ENCODE measurements at places on chromosomes 12 and 14.

DNA sequence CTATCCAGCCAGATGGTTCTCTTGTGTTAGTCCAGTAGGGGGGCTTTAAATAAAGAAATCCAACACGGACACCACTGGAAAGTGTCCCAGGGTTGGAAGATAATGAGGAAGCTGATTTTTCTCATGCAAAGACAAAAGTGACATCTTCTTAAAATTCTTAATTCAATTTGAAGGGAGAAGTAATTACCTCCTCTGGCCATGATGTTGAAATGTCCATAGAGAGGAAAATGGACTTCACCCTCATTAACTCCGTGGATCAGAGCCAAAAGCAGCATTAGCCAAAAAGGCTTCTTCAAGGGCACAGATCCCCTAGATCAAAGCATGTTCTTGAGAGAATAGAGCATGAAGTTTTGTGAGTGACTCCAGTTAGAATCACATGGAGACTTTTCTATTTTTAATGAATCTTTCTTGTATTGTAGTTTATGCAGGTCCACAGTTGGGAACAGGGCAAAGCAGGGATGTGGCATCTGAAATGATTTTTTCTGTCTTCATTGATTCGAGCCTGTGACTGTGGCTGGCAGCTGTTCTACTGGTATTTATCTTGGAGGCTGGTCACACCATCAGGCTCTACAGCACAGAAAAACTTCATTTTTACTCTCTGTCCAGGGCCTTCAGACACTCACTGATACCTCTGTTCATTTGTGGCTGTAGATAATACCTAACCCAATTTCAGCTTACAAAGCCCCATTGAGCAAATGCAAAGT, 1002.5 kb downstream of the AACS start:
- DNase-seq: no peak

DNA sequence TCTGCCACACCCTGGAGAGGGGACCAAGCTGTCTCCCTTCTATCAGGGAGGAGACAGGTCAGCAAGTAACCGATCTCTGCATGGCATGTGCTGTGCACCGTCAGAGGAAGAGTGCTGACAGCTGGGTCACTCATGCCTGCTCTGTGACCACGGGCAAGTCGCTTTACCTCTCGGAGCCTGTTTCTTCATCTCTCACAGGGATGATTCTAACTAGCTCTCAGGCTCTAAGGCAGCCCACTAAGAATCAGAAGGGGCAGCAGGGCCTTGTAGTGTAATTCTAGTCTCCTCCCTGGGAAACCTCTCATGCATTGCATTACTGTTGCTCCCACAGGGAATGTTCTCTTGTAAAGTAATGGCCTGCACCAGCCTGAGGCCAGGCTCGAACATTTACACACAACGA, 11.9 kb downstream of the CD9 start:
- DNase-seq: no peak

GRCh38 chr14:24891987-24892496, 157.9 kb downstream of the STXBP6 start:
- DNase-seq: no peak

DNA sequence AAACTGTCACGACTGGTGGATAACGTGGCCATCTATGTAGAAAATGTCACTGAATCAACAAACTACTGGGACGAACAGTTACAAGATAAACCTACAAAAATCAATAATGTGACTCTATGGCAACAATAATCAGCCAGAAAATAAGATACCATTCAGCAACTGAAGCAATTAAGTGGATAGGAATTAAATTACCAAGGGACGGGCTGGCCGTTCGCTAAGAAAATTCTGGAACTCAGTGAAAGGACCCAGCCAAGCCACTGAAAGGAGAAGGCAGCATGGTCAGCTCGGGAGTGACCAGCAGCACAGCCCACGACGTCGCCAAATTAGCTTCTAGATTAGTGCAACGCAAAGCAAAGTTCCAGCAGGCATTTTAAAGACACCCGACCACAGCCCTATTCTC, 33.6 kb upstream of the TMEM179 start:
- DNase-seq: no peak

- DNase-seq: no peak
Measured at GRCh38 chr12:13154831-13155230, 41.7 kb upstream of the EMP1 start.

- no peak for DNase-seq
Measured at GRCh38 chr12:111297703-111298426, 71.0 kb downstream of the PHETA1 start.

DNA sequence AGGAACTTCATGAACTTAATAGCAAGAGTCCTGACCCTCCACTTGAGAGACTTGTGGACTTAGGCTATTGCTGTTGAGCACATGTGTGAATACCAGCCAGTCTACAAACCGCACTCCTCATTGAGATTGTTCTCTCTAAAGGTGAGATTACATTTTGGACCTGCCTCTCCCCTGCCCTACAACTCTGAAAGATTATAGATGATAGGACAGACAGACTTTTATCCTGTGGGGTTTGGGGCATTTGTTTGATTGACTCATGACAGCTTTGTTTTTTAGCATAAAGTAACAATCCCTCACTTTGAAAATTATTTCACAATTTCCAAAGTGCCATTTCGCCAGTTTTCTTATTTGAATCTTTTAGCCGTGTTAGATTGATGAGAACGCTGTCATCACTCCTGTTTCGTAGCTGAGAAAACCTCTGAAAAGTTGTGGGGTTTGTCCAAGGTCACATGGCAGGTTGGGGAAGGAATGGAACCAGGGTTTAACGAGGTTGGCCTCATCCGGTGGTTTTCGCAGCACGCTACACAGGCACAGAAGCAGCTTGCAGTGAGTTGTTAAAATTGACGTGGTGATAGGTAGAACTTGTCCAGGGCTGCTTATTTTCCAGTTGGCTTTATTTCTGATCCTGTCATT, 836 bp downstream of the EVL start:
- DNase-seq: peak; percentile 88

DNA sequence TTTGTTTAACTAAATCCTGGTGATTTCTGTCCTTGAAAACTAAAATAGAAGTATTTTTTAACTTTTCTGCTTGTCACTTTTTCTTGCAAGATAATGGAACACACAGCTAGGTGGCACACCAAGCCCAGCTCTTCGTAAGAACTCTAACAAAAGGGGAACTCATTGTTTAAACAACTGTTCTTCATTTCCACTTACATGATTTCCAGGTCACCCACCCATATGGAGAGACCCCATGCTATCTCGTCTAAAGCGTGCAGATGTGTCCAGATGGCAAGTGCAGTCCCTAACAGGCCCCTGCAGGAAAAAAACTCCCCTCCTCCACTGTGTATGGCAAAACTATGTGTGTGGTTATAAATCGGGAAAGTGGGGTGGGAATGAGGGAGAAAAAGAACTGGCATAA, 43.3 kb upstream of the NT5DC3 start:
- DNase-seq: peak; percentile 43

GRCh38 chr12:80121661-80122060, 22.3 kb downstream of the OTOGL start:
- DNase-seq: no peak

DNA sequence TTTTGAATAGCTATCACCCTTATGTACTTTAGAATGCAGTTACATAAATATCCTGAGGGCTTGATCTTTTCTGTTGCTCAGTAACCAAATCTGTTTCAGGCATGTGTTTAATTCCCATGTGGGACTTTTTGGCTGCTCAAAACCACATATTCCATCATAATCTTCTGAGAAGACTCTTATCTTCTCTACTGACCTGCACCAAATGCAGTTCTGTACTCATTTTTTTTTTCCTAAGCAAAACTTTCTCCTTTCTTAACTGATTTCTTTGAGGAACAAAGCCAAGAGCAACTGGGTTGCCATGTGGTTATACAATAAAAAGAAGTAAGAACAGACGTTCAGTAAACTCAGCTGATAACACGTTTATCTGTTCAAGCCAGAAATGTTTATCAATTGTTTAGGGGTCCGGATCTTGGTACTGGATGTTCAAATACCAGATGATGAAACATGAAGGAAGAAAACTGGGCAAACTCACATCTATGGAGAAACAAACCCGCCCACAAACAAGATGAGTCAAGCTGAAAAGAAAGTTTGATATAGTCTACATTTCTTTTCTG, 50.1 kb downstream of the TMEM132C start:
- no peak for DNase-seq

DNA sequence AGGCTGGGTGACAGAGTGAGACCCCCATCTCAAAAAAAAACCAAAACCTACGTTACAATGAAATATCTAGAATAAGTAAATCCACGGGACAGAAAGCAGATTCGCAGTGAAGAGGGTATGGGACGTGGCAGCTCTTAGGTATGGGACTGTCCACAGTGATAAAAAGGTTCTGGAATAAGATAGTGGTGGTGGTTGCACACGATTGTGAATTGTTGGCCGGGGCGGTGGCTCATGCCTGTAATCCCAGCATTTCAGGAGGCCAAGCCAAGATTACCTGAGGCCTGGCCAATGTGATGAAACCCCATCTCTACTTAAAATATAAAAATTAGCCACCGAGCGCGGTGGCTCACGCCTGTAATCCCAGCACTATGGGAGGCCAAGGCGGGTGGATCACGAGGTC, 76.3 kb downstream of the KDM2B start:
- DNase-seq: no peak

DNA sequence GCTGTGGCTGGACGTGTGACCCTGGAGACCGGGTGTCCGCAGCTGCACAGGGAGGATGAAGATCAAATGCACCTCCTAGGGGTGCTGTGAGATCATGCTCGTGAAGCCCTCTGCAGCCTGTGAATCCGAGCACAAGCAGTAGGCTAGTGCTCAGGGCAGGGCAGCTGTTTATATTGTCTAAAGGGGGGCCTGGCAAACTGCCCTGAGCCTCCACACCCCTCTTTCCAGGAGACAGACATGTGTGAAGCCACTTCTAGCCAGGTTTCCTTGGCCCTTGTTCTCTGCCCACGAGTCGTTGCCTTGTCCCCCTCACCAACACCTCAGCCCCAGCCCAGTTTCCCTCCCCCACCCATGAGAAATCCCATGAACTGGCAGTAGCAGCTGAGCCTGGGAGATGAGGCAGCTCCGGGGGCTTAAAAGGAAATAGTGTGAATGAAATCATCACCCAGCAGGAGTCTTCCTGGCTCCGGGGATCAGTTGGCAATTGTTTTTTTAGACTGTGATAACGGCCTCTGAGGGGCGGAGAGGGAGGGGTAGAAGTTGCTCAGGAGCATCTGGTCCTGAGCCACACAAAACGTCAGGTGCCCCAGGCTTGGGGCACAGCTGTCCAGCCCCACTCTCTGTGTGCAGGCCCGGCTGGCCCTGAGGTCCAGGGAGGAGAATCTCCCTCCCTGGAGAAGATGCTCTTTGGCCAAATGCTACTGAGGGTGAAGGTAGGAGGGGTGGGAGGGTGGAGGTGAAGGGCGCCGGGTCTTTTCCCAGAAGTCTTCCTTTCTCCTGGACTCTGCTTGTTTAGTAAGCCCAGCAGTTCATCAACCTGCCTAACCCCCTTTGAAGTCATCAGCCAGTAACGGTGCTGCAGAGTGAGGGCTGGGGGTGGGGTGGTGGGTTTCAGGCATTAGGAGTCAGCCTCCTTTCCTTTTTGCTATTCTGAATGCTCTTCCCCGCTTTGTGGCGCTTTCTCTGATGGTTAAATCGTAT, 4.0 kb downstream of the FGF6 start:
- DNase-seq: no peak

GRCh38 chr12:9024512-9024911, 35.2 kb downstream of the KLRG1 start:
- no peak for DNase-seq

DNA sequence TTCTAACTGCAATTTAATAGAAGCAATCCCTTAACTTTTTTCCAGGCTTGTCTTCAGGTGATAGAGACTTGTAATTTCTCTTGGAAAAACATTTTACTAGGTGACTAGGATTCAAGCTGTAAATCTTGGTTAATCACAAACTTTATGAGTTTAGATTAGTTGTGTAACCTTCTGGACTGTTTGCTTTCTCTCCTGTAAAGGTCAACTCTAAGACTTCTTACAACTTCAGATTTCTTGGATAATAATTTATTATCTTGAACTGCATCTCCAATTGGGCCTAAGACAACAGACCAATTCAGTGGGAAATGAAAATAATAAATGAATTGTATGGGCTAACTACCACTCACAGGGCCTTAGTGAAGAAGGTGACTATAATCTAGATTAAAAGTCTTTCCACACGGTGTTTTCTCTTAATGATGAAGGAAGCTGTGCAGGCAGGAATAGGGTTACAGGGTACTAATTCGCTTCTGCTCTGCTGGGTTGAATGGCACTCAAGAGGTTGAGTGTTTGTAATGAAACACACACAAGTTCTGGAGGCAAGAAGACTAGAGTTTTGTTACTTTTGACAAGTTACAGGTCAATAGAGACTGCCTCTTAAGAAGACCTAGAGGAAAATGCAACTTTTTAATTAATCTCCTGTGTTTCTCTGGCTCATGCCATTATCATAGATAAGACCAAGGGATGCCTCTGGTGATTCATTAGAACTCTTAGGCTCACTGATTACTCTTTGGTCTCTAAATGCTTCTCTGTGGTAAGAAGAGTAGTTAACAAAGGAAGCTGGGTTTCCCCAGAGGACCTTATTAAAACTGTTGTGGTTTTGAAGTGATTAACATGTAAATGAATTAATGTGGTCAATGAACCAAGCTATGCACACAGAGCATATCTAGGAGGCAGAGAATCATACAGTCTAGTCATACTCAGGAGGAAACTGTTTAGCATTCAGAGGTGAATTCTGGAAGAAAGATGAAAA, 30.0 kb upstream of the OR4E1 start:
- no peak for DNase-seq

DNA sequence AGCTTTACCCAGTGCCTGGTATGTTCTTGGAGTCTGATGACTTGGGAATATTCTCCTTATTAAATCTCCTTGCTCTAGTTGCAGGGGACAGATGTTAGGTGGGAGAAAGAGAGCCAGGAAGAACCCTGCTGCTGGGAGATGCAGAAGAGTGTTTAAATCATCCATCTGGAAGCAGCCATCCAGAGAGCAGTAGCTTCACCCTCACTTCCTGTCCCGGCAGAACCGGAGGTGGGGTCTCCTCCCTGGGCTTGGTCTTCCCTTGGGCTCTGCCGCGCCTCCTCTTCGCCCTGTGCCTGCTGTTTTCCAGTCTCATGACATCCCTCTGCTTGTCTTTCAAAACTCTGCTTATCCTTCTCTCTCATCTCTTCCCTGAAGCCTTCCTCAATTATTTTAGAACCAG, 15.5 kb downstream of the B4GALNT3 start:
- no peak for DNase-seq

DNA sequence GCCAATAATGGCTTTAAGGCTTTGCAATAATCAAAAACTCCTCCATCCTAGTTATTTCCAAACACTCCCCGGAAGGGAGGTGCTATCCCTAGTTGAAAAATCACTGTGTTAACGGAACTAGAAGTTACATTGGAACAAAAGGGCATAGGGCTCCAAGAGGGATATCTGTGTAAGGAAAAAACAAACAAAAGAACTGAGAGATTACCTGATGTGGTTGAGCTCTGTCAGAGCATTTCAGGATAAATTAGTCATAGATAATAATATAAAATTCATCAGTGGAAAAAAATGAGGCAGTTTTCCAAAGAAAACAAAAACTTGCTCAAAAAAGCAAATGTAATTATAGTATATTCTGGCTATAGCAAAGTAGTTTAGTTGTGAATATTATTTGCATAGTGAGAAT, 27.4 kb upstream of the PAPLN start:
- DNase-seq: no peak

- no peak for DNase-seq
Measured at GRCh38 chr14:56162476-56162875, 44.3 kb downstream of the PELI2 start.

All from stimulated activated naive CD8-positive, alpha-beta T cell treated with anti-CD3 and anti-CD28 coated beads, Interleukin-15, amount 100 ng/mL, for 72 hours (primary cell).